ENCODE measurements at places on chromosomes 11 and 22. TPM values are rescaled to one million over a fixed set of nuclear protein-coding genes. Genes with fewer than 3 reads are reported as not detected.

Gene AGBL2
- 4.4 TPM for total RNA-seq

Gene LDLRAD3
- 0.20 TPM for total RNA-seq

GRCh38 chr11:120198787-120199469, 11.9 kb upstream of the OAF start:
- no peak for DNase-seq

- no peak for DNase-seq
Measured at GRCh38 chr22:39908136-39908535, 7.3 kb downstream of the GRAP2 start.
